ENCODE measurements at places on chromosomes 5 and 9.

GRCh38 chr5:73387601-73388305 lies 60.8 kb downstream of the FOXD1 start:
- DNase-seq = no peak

DNA sequence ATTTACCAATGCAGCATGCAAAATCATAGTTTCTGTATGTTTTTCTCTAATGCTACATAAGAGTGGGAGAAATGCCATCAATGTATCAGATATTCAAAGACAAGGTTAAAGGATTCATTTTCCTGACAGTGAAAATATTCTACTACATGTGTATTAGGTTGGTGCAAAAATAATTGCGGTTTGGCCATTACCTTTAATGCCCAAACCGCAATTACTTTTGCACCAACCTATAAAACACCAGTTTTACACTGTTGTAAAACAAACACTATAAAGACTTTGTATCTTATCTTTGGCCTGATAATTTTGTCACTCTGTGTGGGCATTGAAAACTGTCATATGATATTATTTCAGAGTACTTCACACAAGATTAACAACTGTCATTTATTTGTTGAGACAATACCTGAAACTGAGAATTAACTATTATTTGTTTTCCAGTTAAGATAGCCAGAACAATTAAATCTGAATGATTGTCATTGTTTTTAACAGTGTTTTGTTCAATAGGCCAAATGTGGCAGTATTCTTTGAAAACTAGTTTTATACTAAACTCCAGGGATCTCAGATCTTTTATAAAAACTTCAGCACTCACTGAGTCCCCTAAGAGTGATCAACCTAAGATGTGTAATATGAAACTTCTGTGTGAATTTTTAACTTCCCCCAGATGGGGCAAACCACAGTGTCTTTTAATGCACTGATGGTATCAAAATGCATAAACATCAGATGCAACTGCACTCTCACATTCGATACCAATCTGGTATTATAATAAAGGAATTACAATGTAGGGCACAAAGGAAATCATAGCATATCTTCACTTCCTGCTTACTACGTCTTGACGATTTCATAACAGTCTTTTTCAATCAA lies 53.8 kb upstream of the FBN2 start:
- DNase-seq = no peak

- DNase-seq = no peak
Measured at GRCh38 chr5:135162661-135163265, 128.7 kb upstream of the PITX1 start.

- no peak for DNase-seq
Measured at GRCh38 chr5:170076211-170076610, 29.5 kb upstream of the FOXI1 start.

GRCh38 chr9:9730174-9730573 lies 882.6 kb downstream of the PTPRD start:
- no peak for DNase-seq

DNA sequence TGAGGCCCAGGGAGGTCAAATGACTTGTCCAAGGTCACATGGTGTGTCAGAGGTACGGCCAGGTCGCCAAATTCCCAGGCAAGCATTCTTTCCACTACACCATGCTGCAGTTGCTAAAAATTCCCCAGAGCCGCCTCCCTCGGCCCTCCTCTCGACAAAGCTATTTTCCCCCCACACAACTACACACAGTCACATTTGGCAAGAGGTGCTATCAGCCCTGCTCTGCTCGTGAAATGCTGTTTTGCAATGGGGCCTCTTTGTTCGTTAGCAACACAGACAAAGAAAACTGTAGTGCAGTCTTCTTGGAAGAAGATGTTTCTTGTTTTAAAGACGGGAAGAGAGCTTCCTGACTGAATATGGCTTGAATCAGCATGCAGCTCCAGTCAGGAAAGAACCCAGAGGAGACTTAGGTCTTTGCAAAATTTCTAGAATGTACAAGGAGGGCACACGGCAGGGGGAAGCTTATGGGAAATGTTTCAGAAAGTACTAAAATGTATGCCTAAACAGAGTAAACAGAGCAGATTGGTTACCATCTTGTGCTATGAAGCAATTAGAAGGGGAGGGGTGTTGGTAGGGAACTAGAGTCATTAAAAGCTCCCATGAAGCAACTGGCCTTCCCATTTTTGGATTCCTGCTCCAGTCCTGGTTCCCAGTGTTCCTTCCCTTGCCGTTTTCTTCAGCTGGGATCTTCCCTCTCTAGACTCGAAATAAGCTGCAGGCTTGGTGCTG lies 14.2 kb downstream of the SLIT3 start:
- no peak for DNase-seq

DNA sequence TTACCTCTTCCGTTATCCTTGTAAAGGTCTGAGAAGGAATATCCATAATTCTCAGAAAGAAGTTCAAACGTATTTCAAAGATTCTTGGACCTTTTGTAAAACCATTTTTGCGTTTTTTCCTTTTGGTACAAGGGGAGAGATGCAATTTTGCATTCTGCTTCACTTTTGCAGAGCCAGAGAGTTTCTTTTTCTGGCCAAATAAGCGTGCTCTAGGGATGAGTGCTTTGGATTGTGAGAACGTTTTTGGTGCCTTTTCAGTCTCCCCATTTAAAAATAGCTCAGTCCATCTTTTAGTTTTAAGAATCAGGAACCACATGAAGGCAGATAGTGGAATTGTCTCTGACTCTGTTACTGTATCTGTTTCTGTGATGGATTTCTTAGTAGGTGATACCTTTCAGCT lies 1.5 kb downstream of the ARHGAP26 start:
- DNase-seq = no peak

GRCh38 chr5:150789450-150789849 lies 10.9 kb downstream of the SMIM3 start:
- DNase-seq = no peak

- DNase-seq = no peak
Measured at GRCh38 chr9:114465906-114466900, 39.1 kb downstream of the WHRN start.

DNA sequence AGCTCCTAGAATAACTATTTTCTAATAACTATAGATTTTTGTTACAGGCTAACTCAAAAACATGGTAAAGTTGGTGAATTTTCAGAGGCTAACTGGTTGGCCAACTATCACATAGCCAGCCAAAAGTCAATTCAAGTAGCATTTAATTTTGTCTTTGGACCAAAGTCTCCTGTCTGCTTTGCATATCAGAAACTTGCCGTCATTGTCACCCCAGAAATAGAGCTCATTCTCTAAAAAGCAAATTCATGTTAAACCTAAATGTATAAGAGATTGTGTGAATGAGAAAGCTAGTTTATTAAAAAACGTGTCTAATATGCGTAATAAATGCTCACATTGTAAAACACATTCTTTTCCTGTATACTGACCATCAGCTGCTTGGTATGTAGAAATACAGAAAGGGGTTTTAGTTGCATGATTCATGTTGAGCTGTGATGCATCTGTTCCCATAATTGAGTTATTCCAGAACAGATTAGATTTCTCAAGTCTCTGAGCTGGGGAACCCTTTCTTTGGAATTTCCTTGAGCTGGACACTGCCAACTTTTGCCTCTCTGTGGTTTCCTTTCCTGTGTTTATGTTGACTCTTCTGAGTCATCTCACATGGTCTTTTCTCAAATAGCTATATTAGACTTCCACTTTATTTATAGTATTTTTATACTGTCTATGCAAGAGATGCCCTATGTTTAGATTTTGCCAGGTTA lies 7.3 kb downstream of the SRFBP1 start:
- no peak for DNase-seq

GRCh38 chr5:89584339-89584956 lies 701.5 kb upstream of the MEF2C start:
- DNase-seq = no peak

GRCh38 chr5:53069626-53070025 lies 39.9 kb downstream of the MOCS2 start:
- DNase-seq = no peak
